ENCODE measurements at places on chromosomes 6 and 20. TPM values are rescaled to one million over a fixed set of nuclear protein-coding genes. Genes with fewer than 3 reads are reported as not detected.

The MOCS1 gene
- total RNA-seq = 6.4 TPM

The PROKR2 gene
- not detected for total RNA-seq

The ANGPT4 gene
- total RNA-seq = not detected

The PHF1 gene
- total RNA-seq = 24.9 TPM

The LY6G5C gene
- 1.2 TPM for total RNA-seq

The FLRT3 gene
- not detected for total RNA-seq

The MOG gene
- not detected for total RNA-seq

The RGS17 gene
- not detected for total RNA-seq

The ISM1 gene
- 0.51 TPM for total RNA-seq

The RPP21 gene
- 38.1 TPM for total RNA-seq

DNA sequence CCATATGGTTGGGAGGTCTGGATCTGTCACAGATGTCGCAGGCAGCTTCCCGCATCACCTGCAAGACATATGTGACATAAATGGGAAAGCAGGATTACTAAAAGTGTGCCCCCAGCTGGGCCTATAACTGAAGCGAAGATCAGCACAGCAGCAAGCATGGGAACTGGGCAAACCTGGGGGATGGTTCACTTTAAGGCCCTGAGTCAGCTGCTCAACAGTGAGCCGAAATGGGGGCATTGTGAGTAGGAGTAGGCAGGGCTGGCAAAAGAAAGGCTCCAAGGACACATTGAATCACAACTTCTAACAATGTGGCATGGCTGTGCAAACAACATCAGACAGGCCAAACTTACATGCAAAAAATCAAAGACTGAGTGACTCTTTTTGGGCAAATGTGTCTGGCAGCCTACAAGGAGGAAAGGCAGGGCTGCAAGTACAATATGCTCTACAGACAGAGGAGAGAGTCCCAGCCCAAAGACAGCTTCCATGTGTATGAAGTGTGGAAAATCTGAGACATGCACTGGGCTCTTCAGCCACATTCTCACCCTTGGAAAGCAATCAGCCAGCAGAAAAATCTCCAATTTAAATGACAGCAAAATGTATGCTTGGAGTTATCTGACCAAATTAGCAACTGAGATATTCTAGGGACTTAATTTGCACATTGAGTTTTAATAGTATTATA, 531.0 kb upstream of the MMS22L start:
- no peak for DNase-seq

DNA sequence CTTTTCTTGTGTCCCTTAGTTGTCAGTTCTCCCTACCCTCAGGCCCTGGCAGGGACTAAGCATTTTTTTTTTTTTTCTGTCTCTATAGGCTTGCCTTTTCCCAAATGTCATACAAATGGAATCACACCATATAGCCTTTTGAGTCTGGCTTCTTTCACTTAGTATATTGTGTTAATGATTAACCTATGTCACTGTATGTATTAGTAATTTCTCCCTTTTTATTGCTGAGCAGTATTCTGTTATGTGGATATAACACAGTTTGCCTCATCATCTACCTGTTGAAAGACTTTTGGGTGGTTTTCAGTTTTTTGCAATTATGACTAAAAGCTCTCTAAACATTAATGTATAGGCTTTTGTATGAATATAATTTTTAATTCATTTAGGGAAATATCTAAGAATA, 16.0 kb upstream of the FBXO30 start:
- DNase-seq = no peak

DNA sequence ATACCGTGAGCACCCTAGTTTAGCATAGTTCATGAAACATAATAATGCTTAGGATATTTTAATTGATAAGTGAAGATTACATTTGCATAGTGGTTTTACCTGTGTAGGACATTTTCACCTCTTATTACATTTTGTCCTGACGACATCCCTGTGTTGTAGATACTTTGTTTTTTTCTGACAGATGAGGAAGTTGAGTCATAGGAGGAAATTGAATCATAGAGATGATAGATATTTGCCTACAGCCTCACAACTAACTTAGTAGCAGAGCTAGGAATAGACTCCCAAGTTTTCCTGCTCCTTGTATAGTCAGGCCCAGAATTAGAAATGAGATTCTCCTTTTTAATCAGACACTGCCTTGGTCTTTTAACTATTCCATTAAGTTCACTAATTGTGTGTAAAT, 100.5 kb upstream of the SUPT3H start:
- DNase-seq = no peak

GRCh38 chr6:134016558-134016814, 35.9 kb downstream of the SLC2A12 start:
- no peak for DNase-seq

DNA sequence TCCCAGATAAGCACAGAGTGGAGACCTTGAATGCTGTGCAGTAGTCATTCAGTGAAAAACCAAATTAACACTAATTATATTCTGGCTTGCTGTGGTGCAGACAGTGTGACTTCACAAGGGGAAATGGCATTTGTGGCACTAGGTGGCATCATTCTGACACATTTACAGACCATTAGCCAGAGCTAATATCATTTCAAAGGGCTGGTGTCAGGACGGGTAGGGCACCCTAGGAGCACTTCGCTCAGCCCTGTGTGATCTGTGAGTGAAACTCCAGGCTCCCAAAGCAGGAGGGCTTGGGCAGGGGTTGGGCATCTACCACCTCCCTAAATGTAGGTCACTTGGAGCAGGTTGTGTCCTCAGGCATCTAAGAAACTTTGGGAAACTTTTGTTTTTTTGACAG, 555.8 kb downstream of the PKHD1 start:
- DNase-seq = no peak

- DNase-seq = no peak
Observed at GRCh38 chr20:62111148-62111547, 11.1 kb upstream of the LSM14B start.

DNA sequence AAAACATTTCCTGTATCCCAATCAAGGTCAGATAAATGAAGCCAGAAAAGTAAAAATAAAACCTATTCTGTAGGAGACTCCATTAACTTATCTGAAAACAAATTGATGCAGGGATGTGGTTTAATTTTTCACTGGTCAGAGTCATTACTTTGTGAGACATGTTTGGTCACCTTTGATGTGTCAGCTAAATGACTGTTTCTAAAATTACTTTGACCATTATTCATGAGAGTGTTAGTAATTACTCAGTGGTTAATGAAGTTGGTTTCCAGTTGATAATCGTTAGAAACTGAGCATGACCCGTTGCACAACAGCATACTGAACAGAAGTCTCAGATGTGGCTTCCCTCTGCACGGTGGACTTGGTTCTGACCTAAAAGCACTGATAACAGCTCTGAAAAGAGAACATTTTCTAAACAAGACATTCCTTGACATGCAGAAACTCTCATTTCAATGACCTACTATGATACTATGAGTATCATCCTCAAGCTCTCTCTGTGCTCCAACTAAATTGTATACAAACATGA, 410.5 kb upstream of the RNF217 start:
- DNase-seq = no peak

DNA sequence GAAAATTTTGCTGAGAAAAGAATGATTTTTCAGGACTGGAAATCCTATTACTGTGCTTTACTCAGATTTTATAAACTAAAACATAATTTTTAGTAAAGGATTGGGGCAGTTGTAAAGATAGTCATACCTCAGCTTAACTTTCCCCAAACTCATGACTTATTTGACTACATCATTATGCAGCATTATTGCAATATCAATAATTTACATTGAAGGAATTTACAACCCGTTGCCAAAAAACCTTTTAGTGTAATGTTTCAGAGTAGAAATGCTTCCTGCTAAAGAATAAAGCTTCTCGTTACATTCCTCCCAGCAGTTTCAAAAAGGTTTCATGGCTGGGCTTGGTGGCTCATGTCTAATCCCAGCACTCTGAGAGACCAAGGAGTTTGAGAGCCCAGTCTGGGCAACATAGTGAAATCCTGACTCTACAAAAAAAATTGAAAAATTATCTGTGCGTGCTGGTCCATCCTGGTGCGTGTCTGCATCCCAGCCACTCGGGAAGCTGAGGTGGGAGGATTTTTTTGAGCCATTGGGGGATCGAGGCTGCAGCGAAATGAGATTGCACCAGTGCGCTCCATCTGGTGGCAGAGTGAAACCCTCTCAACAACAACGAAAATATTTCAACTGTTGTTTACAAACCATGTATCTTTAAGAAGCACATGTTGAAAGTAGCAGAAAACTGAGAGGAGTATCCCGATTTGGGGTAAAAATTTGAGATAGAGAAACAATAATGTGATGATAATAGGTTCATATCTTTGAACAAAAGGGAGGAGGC, 4.4 kb downstream of the AMD1 start:
- peak; percentile 59 for DNase-seq

DNA sequence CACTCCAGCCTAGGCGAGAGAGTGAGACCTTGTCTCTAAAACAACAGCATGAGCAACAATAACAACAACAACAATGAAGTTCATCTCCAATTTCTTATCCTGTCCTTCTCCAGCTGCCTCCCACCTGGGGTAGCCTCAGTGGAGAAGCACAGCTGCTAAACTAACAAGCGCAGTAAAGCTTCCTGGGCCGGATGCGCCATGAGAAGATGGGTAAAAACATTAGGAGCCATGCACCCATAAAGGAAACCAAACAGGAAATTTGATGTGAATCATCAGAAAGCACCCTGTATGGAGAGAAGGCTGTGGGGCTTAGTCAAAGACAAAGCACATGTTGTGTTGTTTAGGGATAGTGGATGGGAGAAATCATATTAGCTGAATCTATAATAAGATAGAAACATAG, 61.1 kb upstream of the CCN6 start:
- peak; percentile 67 for DNase-seq

- no peak for DNase-seq
Observed at GRCh38 chr6:70151616-70152015, 151.3 kb downstream of the COL9A1 start.

- no peak for DNase-seq
Observed at GRCh38 chr6:21861942-21862341, 268.4 kb downstream of the SOX4 start.

GRCh38 chr6:158642097-158642601, 2.4 kb downstream of the DYNLT1 start:
- DNase-seq = peak; percentile 10

GRCh38 chr20:24953621-24954133, 4.6 kb downstream of the CST7 start:
- DNase-seq = no peak

DNA sequence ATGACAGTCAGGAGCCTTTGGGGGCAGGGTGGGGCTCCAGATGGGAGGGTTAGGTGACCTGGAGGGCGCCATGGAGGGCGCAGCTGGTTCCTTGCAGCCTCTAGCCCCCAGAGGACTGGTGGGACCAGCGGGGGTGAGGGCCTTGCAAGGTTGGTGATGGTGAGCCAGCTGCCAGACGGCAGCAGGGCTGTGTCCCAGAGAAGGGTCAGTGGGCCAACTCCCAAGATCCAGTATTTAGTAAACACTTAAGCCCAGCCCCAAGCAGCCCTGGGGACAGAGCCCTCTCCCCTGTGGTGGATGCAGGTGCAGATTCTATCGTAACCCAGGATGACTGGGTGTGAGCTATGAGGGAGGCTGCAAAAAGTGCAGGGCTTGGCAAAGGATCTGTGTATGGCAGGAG, 201.5 kb upstream of the RNF24 start:
- no peak for DNase-seq

- peak; percentile 72 for DNase-seq
Observed at GRCh38 chr6:118660218-118660569, 8.8 kb upstream of the CEP85L start.

- DNase-seq = no peak
Observed at GRCh38 chr6:32855467-32856174, 1.6 kb downstream of the PSMB9 start.

DNA sequence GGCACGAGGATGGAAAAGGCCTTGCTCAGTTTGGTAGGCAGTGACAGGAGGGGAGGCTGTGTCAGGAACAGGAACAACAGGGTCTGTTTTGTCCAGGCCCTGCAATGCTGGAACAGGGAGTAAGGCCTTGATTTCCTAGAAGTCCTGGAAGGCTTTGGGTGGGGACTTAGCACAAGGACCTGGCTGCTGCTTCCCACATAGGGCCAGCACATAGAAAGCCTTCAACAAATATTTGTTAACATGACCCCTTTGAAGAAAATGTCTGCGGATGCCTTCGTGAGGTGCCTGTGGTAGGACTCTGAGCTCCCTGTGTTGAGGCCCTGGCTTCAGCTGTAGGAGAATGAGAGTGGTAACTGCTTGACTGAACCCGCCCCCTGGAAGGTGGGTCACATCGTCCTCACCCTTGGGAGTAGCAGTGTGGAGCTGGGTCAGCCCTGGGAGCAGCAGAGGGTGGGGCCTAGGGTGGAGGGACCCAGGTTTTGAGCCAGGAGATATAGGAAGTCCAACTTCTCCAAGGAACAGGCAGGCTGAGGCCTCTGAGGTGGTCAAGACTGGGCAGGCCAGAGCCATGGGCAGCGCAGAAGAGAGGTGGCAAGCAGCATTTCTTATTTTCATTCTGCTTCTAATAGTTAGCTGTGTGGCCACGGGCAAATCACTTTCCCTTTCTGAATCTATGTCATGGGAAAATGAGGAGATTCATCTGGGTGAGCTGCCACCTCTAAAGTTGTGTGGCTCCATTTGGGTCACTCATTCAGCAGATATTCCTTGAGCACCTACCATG, 50.0 kb downstream of the CNBD2 start:
- no peak for DNase-seq

DNA sequence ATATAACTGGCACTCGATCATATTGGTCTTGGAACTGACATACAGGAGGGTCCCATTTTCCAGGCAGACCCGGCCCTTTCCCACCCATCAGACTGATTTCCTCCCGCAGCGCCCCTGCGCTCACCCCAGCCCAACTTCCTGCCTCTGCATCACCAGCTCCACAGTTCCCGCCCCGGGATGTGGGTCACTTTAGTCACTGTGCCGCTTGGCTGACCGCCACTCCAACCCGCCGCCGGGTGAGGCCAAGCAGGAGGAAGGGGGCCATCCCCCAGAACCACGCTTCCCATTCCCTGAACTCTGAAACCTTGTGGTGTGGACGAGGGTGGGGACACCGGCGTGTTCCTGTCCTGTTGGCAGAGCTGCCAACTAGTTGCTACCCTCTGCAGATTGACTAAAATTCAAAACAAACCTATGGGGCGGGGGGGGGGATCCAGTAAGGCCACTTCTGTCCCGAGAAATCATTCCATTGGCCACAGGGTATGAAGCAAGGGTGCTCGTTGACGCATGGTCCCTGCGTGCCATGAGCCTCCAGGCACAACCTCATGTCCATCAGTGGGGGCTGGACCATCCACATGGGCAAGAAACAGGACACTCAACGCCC, 12.3 kb downstream of the TGM2 start:
- peak; percentile 55 for DNase-seq

- no peak for DNase-seq
Observed at GRCh38 chr20:46220455-46221207, 87.7 kb downstream of the CDH22 start.
